GM12891 (cell line): ENCODE measurements at places on chromosomes 7 and 10.

DNA sequence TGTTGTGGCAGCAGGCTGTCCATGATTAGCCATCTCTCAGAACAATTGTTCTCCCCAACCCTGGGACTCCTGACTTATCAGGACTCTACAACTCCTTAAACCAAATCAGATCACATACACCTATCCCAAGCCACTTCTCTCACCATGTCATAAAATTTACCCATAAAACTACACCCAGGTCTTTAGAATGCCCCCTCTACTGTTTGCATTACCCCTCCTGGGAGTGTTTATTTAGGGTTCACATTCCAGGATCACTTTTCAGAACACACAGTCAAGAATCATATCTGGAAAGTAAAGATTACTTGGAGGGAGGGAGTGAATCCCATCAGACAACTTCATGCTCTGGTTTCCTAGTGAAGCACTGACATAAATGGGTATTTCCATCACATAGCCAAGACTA, 7.1 kb downstream of the ASAH2 start:
- DNase-seq, result no peak

DNA sequence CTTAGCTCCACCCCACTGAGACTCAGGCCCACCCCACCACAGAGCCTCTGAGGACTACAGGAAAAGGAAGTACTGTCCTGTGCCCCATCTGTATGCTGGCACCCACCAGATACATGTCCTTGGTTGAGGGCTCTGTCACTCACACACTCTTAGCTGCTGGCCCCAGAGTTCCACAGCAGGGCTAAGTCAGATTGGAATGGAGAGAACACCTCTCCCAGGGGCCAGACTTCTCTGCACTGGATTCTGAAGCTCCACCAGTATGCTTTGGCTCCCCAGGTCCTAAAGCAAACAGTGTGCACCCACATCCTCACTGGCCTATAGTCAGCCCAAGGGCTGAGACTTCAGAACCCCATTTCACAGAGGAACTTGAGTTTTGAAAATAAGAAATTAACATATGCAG, 103.2 kb upstream of the PPP2R2D start:
- no peak for DNase-seq

GRCh38 chr7:2802504-2803341, 41.4 kb downstream of the GNA12 start:
- DNase-seq, result no peak

GRCh38 chr10:4215485-4215884, 430.5 kb upstream of the KLF6 start:
- DNase-seq, result no peak

DNA sequence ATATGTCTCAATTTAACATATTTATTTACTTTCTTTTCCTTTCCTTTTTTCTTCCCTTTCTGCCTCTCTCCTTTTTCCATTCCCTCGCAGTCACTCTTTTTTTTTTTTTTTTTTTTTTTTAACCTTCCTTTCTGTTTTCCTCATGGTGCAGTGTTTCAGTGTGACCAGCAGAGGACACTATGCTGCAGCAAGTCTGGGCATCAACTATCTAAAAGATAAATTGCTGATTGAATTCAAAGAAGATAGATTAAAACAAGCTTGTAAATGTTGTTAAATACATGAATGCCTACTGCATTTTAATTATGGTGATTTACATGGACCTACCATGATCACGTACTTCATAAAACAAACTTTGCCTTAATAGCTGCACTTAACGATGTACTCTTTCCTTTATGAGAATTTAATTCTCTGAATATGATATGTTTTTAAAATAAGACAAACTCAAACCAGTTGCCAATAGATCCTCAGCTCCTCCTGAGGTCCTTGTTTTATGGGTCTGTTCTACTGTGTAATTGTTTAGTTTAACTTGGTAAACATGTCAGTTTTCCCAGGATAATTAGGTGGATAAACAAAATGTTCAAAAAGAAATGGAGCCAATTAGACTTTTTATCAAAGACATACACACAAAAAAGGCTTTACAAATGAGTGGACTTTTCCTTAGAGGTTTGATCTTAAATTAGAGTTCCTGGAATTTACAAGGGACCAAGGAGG, 101.0 kb upstream of the AGR3 start:
- DNase-seq, result no peak

GRCh38 chr7:83452256-83452655, 196.7 kb downstream of the SEMA3E start:
- no peak for DNase-seq

GRCh38 chr7:155648752-155649339, 4.4 kb downstream of the RBM33 start:
- no peak for DNase-seq

GRCh38 chr7:78038465-78039080, 240.0 kb downstream of the PHTF2 start:
- DNase-seq, result no peak

DNA sequence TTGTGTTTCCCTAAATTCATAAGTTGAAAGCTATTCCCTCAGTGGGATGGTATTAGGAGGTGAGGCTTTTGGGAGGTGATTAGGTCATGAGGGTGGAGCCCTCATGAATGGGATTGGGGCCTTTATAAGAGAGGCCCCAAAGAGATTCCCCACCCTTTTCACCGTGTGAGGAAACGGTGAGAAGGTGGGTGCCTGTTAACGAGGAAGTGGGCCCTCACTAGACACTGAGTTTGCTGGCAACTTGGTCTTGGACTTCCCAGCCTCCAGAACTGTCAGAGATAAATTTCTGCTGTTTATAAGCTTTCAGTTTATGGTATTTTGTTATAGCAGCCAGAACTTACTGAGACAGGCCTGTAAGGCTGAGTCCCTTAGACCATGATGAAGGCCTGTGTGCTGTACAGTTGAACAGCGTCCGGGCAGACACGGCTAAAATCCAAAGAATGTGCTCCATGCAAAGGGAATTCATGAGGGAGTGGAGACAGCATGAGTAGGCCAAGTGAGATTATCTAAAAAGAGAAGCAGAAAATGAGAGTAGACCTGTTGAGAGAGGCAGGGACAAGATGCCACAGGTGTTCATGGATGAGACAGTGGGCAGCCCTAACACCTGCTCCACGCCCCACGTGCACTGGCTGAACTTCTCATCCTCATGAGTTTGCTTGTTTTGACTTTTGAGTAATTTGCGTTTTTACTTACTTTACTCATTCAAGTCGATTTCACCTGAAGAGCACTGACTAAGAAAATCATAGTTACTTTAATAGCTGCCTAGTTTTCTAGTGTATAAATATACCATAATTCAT, 66.9 kb upstream of the SFMBT2 start:
- DNase-seq, result no peak

DNA sequence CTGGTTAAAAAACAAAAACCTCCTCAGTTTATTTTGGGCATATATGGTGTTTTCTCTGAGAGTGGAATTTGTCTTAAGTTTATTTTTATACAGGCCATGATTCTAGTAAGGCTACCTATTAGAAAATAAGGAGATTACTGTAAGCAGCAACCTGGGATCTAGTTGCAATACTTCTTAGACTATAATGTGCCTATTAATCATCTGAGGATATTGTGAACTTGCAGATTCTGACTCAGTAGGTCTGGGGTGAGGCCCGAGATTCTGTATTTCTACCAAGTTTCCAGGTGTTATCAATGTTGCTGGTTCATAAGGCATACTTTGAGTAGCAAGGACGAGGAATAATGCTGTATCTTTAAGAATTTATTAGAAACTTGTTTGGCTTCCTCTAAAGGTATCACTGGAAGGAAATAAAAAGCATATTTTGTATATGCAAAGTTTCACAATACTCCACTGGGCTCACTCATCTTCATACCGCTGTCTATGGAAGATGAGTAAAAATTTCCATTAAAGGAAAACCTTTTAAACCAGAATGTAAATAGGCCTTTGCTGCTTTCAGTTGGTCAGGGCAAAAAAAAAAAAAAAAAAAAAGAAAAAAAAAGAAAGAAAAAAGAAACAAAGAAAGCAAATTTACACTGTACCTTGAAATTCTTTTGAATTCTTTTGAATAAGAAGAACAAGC, 105.8 kb downstream of the BMPER start:
- DNase-seq, result no peak

GRCh38 chr7:94352887-94353286, 41.8 kb upstream of the COL1A2 start:
- no peak for DNase-seq

DNA sequence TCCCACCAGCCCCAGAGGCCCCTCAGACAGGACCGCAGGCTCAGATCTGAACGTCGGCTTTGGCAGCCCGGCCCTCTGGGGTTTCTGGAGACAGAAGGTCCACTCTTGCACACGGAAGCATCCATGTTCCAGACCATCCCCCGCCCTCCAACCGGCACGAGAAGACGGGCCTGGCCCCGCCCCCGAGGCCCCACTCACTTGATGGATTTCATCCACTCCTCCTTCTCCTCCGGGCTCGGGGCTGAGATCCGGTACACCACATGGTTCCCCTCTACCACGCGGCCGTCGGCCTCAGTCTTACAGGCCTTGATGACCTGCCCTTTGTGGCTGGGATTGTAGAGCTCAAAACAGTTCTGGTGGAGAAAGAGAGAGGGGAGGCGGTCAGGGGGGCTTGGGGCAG, 107.3 kb downstream of the CYTH3 start:
- DNase-seq, result no peak

DNA sequence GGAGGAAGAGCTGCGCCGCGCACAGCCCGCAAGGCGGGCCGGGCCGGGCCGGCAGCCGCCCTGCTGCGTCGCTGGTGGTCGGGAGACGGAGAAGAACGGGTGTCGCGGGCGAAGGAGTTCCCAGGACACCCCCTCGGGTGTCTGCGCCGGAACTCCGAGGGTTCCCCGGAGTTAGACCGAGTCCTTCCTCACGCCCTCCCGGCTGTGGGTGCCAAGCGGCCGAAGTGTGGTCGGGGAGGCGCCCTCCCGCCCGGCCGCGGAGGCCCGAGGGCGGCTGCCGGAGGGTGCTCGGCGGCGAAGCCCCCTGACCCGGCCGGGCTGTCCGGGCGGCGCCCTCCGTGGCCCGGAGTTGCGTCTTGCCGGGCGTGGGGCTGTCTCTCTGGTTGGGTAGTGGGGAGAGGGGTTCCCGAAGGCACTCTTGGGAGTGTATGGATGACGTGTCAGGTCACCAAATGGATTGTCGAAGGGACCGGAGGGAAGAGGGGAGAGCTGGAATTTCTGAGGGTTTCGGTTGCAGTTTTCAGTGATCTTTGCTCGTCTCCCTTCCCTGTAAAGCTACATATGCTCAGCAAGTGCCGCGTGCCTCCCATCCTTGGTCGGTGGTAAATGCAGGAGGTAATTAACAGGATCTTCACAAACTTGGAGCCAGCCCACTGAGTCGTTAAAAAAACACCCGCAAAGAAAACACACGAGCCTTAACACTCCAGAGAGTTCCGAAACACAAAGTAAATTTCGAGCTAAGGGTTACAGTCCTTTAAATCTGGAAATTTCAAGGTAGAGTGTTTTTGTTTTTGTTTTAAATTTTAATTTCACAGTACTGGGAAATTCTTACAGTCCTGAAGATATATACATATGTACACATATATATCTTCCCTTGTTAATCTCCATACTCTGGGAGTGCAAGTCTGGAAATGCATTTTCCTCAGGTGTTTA, 871 bp downstream of the ST7 start:
- peak; percentile 8 for DNase-seq

DNA sequence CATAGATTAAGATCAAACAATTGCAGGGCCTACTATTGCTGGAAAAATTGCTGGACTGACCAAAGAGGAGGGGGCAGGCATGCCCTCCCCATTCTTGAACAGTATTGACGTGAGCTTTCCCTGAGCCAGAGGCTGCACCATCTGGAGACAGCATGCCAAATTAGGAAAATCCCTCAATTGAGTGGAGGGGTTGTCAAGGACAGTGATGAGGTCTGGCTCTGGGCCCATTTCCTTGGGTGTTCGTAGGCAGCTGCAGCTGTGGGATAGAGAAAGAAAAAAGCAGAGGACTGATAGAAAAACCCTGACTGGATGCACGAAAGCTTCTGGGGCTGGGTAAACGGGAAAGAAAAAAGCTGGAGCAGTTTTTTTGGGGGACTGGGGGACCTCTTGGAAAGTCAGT, 22.8 kb upstream of the ORC5 start:
- no peak for DNase-seq

DNA sequence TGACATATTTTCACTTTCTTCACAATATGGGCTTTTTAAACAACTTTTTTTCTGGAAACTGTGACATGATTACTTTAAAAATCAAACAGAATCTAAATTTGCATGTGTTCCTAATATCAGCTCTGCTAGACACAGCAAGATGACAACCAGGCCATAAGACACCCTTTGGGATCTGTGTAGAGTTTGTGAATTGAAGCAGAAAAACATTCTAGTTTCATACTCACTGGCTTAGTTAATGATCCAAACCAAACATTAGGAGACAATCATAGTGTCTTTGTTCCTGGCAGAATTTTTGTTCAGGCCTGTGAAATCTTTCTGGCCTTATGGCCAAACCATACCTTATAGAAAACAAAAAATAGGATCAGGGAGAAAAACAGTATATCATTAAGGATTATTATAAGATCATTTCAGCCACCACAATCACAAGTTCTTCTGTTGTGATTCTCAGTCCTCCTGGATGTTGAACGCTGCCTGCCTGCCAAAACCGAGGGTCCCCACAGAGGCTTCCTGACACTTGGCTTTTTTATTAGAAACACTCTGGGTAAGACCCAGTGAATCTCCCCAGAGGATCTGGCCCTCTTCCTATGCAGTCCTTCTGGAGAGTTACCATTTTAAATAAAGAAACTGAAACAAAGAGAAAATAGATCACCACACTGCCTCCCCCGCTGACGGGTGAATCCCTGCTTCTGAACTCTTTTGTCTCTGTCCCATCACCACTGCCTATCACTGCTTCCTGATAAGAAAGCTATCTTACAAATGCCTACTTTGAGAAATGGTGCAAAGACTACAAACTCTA, 79.2 kb upstream of the PPP1R3C start:
- DNase-seq, result no peak

GRCh38 chr7:95716357-95717122, 55.8 kb upstream of the DYNC1I1 start:
- DNase-seq, result no peak

GRCh38 chr10:132131581-132132420, 54.9 kb upstream of the DPYSL4 start:
- DNase-seq, result no peak

GRCh38 chr10:19195698-19196097, 147.1 kb downstream of the MALRD1 start:
- DNase-seq, result no peak

DNA sequence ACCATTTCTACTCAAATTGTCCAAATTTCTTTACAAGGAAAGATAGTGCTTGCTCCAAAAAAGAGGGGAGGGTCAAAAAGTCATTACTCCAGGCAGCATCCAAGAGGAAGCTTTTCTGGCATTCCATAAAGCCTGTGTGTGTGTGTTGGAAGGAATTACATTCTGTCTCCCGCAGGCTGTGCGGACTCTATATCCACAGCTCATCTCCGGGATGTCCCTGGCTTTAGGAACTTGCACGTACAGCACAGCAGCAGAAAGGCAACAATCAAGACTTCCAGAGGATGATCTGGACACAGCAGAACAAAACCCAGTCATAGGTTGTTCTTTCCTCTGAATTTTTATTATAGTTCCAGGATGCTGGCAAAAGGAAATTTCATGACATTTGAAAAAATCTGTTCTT, 94.8 kb downstream of the ITIH5 start:
- no peak for DNase-seq

- no peak for DNase-seq
Measured at GRCh38 chr7:99784007-99784406, at the start of gene CYP3A4. TSS of gene CYP3A4 (minus strand) at chr7:99784184. CDS start at chr7:99784081, 103 bp downstream.

GRCh38 chr10:96074776-96075175, 31.4 kb downstream of the CCNJ start:
- no peak for DNase-seq

- DNase-seq, result no peak
Measured at GRCh38 chr7:135877805-135878204, 99.4 kb downstream of the MTPN start.

GRCh38 chr10:44985175-44985681, 6.6 kb upstream of the DEPP1 start:
- DNase-seq, result no peak
